NCI-H1092 (cell line): ENCODE measurements at places on chromosomes 16 and 17.

DNA sequence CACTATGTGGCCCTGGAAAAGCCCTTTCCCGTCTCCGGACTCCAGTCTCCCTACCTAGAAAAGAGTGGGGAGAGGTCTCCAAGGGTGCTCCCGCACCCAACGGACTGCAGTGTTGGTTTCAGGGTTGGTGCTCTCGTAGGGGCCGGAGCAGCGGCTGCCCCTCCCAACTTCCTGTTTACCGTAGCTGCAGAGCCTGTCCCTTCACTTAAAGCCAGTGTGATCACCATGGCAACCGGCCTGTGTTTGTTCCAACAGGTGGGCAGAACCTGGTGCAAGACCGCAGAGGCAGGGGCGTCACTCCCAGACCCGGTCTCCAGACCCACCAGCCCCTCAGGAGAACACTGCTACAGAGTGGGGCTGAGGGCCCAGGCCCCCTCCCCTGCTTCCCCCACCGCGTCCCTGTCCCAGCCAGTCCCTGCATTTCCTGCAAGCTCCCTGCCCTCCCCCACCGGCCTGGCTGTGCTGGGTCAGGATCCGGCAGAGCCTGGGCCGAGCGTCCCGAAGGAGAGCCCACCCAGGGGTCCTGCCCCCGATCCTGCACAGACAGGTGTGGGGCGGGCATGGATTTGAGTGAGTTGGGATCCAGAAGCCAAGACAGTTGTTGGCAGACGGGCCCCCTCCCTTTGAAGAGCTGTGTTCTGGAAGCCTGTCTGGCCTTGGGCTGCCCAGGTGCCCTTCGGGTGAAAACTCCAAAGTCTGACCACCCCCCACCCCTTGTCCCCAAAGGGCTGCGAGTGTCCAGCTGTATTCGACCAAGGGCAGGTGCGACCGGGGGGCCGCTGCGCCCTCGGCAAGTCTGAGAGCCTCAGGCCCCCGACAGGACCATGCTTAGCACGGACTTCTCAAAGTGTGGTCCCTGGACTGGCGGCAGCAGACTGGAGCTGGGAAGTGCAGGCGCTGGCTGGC, 1.5 kb upstream of the BAIAP3 start:
- peak; percentile 34 for DNase-seq

DNA sequence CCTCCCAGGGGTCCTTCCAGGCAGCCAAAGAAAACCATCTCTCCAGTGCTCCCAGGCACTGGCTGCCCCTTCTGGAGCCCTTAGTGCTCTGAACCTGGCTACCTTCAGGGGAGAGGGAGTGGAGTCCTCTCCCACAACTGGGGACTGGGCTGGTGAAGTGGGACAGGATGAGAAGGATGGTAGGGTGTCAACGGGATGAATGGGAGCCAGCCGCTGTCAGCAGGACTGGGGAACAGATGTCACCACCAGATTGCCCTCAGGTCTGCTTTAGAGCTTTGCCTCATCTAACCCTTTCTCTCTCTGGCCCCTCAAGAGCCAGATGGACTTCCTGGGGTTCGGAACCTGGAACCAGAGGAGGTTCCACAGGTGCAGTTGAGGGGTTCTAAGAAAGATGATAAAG, 488 bp upstream of the SEBOX start:
- no peak for DNase-seq

GRCh38 chr17:16259926-16260325, 42.9 kb downstream of the PIGL start:
- DNase-seq = no peak

DNA sequence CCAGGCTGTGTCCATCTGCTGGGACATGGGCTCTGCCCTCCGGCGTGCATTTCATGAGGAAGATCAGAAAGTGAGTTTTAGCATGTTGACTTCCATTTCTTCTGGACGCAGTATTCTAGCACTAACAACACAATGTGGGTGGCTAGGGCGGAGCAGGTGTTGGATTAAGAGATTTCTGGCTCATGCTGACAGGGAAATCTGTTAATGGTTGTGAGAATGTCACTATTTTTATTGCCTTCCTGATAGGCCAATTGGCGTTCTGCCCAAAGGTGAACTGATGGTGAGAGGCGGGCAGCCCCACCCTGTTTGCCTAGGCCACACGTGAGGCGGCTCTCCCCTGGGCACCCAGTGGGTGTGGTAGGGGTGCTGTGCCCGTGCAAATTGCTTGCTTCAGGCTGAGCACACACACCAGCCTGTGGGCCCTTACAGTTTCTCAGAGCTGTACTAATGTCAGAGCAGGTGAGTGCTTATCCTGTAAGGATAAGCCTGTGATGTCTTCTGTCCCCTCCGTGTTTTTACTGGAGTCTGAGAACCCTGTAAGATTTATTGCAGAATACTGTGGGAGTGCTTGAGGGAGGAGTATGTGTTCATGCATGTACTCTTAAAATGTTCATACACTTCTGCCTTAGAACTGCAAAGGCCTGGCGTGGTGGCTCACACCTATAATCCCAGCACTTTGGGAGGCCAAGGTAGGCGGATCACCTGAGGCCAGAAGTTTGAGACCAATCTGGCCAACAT, 30.9 kb downstream of the PGS1 start:
- DNase-seq = peak; percentile 20
